Sciatic nerve (tissue), 2 donors: ENCODE measurements at places on chromosomes 6 and 20. TPM values are rescaled to one million over a fixed set of nuclear protein-coding genes. Genes with fewer than 3 reads are reported as not detected.

The PAK5 gene
- total RNA-seq: 0.18 TPM

The PSORS1C1 gene
- 0.62 TPM for total RNA-seq

The TOX2 gene
- 2.1 TPM for total RNA-seq

The RHAG gene
- total RNA-seq: 2.9 TPM

The KIAA0408 gene
- 45.3 TPM for total RNA-seq

The C6orf163 gene
- 4.7 TPM for total RNA-seq
